ENCODE measurements at places on chromosomes 5 and 9.

DNA sequence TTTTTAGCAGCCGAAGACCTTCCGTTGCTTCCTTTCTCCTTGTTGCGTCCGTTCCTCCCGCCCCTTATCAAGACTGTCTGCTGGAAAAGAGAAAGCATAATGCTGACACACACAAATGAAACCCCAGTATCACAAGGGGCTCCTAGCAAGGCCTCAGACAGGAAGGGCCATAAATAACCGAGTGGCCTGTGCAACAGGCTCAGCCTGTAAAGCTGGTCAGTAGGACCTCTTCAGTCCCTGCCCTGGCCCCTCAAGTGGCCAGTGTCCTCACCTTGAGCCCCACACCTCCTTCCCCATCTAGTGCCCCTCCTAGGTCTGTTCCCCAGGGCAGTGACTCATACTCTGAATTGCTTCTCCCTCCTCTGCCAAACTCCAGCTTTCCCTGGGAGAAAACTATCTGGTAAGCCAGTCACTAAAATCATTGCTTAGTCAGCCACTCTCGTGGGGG is 174.6 kb upstream of the IL12B start:
- no peak for DNase-seq

DNA sequence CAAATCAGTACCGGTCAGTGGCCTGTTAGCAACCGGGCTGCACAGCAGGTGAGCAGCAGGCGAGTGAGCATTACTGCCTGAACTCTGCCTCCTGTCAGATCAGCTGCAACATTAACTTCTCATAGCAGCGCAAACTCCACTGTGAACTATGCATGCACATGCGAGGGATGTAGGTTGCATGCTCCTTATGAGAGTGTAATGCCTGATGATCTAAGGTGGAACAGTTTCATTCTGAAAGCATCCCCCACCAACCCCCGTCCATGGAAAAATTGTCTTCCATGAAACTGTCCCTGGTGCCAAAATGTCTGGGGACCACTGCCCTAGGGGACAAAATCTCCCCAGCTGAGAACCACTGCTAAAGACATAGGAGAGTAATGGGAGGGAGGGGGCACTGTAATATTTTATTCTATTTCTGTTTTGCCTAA is 51.1 kb downstream of the P4HA2 start:
- DNase-seq = no peak

DNA sequence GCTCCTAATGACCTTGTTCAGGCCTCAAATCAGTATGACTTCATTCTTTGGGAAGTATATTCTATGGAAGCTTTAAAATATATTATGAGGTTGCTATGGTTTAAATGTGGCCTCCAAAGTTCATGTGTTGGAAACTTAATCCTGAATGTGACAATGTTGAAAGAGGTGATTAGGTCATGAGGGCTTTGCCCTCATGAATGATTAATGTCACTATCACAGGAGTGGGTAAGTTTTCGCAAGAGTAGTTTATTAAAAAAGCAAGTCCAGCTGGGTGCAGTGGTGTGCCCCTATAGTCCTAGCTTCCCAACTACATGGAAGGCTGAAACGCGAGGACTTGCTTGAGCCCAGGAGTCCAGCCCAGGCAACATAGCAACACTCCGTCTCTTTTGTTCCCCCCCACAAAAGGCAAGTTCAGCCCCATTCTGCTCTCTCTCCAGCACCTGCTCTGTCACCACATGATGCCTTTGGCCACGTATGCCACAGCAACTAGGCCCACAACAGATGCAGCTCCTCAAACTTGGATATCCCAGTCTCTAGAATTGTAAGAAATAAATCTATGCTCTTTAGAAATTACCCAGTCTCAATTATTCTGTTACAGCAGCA is 105.3 kb downstream of the SIL1 start:
- DNase-seq = no peak

DNA sequence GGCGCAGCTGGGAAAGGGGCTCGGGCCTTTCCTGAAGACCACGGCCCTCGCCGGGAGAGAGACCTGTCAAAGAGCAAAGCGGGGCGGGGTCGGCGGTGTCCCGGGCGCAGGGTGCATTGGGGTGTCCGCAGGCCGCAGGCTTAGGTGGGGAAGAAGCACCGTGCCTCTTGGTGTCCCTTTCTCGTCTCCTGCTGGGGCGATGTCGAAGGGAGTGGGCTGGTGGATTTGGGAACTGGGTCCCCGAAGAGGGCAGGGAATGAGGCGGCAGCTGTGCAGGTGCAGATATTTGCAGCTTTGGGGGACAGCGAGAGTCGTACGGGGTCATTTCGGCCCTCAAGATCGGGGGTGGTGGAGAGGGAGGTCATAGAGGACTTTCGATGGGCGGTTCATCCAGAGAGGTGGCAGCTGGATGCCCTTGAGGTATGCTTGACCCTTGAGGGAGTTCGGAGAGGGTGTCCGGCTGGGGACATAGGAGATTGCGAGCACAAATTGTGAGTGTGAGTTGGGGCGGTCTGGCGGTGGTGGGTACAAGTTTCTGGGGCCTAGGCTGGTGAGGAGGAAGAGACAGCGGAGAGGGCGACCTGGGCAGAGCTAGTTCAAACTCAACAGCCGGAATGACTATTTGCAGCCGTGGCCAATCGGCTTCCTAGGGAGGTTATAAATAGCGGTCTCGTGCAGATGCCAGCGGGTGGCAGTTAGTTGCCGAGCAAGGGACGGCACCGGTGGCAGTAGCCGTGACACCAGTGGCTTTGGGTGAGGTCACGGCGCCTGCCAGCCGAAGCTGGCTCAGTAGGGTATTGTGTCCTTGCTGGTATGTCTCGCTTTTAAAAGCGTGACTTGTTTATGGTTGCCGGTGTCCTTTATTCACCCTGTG is 601 bp downstream of the NNT start:
- no peak for DNase-seq

GRCh38 chr5:115033861-115034260 is 135.8 kb downstream of the TRIM36 start:
- no peak for DNase-seq

GRCh38 chr9:33124046-33124445 is 43.1 kb downstream of the B4GALT1 start:
- DNase-seq = no peak

GRCh38 chr5:166285361-166285760 is 2006.1 kb upstream of the WWC1 start:
- no peak for DNase-seq

DNA sequence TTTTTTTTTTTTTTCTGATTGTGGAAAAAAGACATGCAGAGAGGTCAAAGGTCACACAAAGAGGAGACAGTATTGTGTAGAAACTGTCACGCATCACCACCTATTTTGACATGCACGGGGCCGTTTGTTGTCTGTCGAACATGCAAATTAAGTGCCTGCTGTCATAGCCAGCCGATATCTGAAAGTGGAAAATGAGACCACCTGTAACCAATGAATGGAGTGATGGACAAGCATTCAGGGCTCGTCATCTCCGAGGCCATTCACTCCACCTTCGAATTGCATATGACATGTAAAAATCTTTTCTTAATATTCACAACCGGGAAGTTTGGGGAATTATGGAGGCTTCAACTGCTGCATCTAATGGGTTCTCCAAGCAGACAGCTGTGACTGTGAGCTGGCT is 512.2 kb upstream of the ADAMTS16 start:
- DNase-seq = no peak

- DNase-seq = no peak
Observed at GRCh38 chr5:56310711-56311204, 77.6 kb upstream of the ANKRD55 start.

DNA sequence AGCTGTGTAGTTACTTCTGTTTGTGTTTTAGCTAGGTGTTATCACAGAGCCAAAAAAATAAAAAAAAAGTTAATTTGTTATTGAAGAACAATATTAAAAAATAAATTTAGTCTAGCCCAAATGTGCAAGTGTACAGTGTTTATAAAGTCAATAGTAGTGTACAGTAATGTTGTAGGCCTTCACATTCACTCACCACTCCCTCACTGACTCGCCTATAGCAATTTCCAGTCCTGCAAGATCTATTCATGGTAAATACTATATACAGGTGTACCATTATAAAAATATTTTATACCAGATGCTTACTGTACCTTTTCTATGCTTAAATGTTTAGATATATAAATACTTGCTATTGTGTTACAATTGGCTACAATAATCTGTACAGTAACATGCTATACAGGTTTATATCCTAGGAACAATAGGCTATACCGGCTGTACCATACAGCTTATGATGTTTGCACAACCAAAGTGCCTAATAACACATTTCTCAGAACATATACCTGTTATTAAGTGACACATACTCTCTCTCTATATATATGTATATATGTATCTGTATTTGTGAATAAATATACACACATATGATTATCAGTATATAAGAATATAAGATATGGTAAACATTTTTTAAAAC is 341.4 kb upstream of the EDIL3 start:
- DNase-seq = no peak

DNA sequence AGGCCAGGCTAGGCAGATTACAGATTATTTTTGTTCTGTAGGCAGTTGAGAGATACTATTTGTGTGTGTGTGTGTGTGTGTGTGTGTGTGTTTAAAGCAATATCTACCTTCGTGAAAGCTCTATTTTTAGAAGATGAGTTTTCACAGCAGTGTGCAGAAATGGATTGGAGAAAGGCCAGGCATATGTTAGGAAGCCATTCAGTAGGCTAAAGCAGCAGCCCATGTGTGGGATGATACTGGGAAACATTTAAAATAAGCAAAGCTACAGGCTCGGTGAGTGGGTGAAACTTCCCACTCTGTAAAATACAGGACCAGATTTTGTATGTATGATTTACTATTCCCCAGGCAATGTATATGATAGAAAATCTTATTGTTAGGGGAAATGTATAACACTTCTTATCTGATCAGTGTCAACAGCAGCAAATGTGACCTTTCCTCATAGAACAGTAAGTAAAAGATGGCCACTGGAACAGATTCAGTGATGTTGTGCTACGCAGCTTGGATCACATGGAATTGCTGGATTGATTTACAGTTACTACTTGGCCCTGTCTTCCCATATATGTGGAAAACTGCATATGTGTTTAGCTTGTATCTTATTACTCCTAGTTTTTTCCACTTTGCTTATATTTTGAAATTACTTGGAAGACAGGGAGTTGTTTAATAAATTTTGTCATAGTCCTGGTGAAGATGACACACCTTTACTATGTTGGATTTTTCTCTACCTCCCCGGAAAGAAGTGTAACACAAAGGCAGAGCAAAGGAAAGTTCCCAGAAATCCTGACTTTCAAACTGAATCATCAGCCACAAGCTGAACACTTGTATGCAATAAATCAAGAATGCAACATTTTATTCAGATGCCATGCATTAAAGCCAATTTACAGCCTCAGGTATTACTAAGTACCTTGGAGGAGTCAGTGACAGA is 1077.7 kb upstream of the SEMA6A start:
- DNase-seq = no peak

DNA sequence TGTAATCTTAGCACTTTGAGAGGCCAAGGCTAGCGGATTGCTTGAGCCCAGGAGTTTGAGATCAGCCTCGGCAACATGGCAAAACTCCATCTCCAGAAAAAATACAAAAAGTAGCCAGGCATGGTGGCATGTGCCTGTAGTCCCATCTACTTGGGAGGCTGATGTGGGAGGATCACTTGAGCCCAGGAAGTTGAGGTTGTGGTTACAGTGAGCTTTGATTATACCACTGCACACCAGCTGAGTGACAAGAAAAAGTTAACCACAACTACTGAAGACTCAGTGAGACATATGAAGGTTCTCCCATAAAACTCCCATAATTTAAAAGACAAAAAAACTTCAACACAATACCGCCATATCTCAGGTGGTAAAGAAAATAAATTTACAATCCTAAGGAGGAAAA is 98.0 kb downstream of the NR6A1 start:
- DNase-seq = no peak

GRCh38 chr9:125966466-125966865 is 219.3 kb downstream of the PBX3 start:
- DNase-seq = no peak

DNA sequence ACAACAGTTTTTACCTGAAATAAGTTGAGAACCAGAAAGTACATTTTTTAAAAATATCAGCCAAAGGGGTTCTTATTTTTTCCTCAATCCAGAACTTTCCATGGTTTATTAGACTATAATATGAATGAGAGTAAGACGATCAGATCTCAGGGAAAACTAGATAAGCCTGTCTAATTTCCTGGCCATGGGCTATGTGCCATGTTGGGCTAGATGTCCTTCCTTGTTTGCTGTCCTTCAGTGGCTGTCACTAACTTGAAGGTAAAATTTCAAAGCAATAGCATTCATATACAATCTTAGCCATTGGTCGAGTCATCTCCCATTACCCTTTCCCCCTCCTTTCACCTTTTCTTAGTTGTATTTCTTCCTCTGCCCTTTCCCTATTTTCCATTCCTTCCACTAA is 179.5 kb upstream of the PPP1R2B start:
- no peak for DNase-seq

- no peak for DNase-seq
Observed at GRCh38 chr9:91500509-91501014, 76.9 kb upstream of the NFIL3 start.

DNA sequence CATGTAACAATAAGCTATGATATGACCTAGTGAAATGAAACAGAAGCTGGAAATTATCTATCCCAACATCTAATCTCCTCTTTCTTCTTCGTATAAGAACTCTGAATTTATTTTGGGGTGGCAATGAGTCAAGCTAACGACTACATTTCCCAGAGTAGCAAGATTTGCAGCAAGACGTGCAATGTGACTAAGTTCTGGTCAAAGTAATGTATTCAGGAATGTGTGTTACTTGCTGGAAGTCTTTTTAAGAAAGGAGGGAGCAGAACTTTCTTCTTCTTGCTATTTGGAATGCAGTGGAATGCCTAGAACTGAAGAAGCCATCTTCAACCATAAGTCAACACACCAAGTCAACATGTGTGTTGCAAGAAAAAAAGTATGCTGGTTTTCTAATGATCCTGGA is 406.6 kb upstream of the MEF2C start:
- DNase-seq = no peak

DNA sequence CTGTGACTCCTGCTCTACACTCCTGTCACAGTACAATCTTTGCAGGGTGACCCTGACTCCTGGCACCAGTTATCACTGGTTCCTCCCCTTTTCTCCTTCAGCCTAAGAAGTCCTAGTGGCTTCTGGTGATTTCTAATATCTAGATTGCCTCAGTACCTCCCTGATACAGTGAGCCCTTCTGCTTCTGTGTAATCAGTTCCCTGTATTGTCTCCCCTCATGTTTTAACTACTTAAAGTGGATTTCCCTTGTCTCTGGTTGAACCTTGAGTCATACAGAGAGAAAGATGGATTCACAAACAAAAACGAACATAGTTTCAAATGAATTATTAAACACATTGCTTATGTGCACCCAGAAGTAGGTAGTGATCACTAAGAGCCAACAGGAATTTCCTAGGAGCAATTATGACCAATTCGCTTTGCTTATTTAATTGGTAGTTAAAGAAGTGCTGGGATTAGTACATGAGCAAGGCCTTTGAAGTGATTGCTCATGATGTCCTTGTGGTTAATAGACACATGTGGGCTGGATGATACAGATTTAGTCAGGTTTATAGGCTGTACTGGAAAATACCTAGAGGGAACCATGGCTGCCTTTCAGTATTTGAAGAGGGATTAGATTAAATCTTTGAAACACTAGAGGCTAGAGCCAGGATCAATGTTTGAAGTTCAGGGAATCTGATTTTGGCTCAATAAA is 145.8 kb upstream of the MEF2C start:
- no peak for DNase-seq
